Stimulated activated CD8-positive, alpha-beta memory T cell treated with anti-CD3 and anti-CD28 coated beads, Interleukin-2, amount 100 ng/mL, for 1 hour (primary cell): ENCODE measurements at places on chromosomes 5 and 9.

DNA sequence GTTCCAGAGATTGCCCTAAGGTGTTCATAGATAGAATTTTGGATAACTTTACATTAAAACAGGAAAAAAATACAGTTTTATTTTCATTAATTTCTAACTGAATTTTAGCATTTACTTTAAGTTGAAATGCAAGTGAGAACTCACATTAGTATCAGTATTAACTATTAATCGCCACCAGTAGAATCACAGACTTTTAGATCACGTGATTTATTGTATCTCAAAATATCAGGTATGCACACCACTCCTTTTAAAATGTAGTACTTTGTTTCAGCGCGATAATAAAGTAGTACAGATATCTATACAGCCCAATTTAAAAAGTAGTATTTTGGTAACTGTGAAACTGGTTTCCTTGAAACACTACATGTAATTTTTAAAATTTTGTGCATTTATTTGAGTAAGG is 978.7 kb downstream of the DNAH5 start:
- DNase-seq, result no peak

DNA sequence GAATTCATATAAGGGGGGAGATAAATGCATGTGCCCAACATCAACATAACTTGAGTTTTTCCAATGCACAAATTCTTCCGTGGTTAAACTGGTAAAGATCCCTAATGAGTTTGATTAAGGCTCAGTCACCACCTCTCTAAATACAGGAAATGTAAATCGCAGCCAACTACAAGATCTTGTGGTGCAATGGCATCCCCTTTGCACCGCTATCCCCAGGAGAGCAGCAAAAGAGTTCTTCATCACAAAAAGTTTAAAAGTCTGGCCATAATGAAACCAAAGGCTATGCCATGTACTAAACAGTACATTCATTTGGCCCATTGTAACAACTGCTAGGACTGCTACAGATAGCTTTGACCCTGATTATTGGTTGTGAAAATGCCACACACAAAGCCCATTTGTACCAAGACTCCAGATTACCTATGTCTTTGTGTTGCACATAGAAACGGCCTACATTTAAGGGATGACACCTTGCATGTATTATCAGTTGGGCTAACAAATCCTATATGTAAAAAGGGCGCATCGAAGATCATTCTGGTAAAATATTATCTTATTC is 44.5 kb downstream of the ZNF608 start:
- no peak for DNase-seq

DNA sequence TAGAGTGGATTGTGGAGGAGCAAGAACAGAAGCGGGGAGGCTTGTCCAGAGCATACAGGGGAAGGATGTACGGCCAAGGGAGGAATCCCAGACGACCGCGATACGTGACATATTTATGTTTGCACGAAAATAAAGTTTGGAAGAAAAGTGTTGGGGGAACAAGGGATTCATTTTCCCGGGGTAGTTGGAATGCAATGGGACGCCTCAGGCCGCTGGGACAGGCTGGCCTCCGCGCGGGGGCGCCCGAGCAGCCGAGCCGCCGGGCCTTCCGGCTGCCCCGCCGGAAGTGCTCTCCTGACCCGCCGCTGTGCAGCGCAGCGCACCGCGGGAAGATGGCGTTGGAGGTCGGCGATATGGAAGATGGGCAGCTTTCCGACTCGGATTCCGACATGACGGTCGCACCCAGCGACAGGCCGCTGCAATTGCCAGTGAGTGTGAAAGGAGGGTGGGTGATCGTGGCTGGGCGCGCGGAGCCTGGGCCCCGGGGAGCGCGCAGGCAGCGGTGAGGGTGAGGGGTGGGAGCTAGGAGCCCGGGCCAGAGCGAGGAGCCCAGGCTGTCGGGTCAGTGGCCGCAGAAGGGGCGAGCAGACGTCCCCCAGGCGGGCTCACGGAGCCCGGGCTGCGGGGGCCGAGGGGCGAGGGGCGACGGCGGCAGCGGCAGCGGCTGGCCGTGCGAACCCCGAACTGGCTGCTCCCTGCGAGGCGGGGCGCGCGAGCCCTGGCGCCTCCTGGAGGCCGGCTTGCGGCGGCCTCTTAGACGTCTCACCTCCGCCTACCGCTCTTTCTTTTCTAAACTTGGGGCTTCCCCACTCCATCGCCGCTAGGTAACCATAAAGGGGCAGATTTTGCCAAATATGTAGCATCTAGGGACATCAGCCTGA is at the start of gene PHAX:
PHAX (plus strand) TSS at position 317 of the 881 bp plus-strand sequence; CDS start at position 333, 16 bp downstream.
- peak; percentile 56 for DNase-seq

DNA sequence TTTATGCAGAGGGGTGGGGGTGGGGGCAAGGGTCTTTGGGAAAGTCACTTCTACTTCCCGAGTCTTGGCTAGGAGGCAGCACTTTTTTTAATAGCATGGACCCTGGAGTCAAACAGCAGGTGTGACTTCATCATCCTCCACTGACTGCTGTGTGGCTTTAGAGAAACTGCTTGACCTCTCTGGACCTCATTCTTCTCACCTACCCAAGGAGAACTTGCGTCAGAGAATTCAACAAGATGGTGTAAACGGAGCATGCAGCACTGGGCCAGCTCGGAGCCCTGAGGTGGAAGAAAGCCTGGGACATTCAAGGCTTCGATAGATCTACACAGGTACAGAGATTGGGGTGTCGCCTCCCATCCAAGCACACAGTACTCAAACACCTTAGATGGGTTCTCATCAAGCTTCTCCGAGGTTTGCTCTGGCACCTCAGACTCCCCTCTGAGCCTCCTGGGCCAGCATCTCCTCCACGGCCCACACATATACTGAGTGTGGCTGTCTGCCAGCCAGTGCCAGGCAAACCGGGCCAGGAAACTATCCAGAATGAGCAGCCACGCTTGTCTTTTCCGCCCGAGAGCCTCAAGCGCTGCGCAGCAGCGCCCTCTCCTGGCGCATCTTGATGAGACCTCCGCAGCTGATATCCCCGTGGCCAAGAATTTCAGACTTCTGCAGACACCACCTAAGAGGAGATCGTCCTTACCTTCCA is 4.6 kb upstream of the SLC25A48 start:
- DNase-seq, result no peak

GRCh38 chr9:131402738-131403492 is 9.0 kb downstream of the PRRC2B start:
- no peak for DNase-seq

DNA sequence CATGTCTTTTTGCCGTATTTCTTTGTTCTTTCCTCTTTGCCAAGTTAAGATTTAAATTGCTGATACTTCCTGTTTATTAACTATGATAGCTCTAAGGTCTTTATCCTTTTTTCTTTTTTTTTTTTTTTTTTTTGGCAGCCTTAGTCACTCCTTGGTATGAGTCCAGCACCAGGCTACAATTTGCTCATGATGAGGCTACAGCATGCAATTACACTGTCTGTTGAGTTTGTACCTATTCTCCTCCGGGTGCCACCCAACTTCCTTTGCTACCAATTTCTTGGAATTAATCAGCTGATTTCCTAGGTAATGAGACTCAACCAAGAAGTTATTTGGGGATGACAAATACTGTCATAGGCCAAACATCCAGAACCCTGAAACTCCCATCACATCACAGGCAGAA is 25.5 kb downstream of the ACTL7B start:
- no peak for DNase-seq
